Stimulated activated CD4-positive, alpha-beta T cell treated with anti-CD3 and anti-CD28 coated beads, Interleukin-4, amount 100 ng/mL, for 24 hours (primary cell): ENCODE measurements at places on chromosomes 2 and 18.

GRCh38 chr18:21458310-21458709, 142.2 kb downstream of the ESCO1 start:
- DNase-seq, result no peak

- DNase-seq, result no peak
Observed at GRCh38 chr18:26056291-26056690, 34.1 kb downstream of the SS18 start.

GRCh38 chr2:12821656-12822055, 104.9 kb downstream of the TRIB2 start:
- DNase-seq, result no peak

GRCh38 chr2:2876331-2877221, 501.0 kb downstream of the EIPR1 start:
- no peak for DNase-seq

DNA sequence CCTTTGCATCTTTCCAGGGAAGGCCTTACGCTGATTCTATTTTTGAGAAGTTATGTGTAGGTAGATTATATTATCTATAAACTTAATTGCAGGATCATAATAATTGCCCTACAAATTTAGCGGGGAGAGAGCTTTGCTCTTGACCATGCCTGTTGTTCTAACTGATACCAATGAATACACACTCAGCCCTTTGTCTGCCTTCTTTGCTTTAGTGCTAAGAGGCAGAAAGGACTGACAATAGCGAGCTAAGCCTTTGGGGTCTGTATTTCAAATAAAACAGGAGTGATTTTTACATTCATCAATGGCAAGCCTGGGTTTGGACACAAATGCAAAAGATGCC, 115.3 kb upstream of the STON1 start:
- no peak for DNase-seq

DNA sequence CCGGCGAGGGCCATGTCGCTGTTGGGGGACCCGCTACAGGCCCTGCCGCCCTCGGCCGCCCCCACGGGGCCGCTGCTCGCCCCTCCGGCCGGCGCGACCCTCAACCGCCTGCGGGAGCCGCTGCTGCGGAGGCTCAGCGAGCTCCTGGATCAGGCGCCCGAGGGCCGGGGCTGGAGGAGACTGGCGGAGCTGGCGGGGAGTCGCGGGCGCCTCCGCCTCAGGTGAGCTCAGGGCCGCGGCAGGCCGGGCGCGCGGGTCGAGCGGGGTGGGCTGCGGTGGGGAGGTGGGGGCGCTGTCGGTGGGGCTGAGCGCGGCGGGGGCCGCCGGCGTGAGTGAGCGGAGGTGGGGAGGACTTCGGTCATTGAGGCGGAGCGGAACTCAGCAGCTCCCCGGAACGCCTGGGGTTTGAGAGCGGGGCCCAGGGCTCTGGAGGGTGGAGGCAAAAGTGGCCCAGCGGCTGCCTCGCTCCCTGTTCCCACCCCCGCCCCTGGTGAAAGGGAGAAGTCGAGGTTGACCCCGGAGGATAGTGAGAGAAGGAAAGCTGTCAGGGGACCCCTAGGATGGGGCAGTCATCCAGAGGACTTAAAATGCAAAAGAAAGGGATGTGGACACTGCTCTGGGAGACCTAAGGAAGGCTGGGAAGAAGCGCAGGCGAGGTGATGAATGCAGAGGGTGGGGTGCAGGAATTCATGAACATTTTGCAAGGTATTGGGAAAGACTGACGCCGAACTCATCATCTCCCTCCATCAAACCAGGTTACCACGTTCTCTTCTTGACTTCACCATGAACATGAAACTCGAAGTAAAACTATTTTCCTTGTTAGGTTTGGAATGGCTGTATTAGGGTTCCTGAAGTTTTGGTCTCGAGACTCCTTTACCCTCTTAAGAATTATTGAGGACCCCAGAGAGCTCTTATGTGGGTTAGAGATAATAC, 633 bp downstream of the MALT1 start:
- peak; percentile 47 for DNase-seq

GRCh38 chr18:33600846-33601245, 22.8 kb downstream of the ASXL3 start:
- no peak for DNase-seq

DNA sequence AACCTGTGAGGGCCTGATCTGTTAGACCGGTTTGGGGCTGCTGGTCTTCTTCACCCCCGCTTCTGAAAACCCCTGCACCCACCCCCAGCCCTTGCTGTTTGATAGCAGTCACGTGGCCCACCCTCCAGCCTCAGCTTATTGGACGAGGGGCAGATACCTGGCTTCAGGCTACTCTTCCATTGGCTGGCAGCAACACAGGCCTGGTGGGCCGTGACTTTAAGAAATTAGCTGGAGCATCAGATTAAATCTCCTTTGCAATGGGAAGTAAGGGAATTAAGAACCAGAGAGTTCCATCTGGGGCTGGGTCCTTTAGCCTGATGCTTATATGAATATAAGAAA, 107.3 kb downstream of the KLHL29 start:
- no peak for DNase-seq

GRCh38 chr2:239574434-239575156, 173.8 kb upstream of the HDAC4 start:
- no peak for DNase-seq

DNA sequence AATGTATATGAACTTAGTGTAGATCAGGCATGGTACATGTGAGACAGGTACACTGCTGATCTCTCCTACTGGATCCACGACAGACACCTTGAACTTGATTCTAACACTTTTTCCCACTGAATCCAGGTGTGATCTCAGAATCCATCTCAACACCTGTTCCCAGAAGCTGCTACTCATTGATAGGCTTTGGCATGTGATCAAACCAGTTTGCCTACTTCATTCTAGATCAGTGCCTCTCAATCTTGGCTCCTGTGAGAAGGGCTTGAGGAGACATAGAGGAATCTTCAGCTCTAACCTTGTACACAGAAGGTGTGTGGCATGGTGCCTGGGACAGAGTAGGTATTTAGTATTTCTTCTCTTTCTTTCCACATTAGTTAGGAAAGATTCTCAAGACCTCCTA, 212.3 kb upstream of the ATP5MC3 start:
- no peak for DNase-seq

DNA sequence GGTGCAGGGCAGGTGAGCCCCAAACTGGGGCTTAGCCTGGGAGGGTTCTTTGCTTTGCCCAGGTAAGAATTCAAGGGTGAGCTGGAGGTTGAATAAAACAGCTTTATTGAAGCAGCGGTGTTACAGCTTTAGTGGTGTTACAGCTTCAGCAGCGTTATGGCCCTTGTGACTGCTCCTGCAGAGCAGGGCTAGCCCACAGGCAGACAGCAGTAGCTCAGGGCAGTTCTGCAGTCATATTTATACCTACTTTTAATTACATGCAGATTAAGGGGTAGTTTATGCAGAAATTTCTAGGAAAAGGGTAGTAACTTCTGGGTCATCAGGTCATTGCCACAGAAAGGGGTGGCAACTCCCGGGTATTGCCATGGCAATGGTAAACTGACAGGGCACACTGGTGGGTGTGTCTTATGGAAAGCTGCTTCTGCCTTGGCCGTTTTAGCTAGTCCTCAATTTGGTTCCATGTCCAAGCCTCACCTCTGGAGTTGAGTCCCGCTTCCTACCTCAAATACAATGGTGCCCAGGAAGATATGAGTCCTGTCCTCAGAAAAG, 78.2 kb downstream of the THNSL2 start:
- DNase-seq, result no peak

DNA sequence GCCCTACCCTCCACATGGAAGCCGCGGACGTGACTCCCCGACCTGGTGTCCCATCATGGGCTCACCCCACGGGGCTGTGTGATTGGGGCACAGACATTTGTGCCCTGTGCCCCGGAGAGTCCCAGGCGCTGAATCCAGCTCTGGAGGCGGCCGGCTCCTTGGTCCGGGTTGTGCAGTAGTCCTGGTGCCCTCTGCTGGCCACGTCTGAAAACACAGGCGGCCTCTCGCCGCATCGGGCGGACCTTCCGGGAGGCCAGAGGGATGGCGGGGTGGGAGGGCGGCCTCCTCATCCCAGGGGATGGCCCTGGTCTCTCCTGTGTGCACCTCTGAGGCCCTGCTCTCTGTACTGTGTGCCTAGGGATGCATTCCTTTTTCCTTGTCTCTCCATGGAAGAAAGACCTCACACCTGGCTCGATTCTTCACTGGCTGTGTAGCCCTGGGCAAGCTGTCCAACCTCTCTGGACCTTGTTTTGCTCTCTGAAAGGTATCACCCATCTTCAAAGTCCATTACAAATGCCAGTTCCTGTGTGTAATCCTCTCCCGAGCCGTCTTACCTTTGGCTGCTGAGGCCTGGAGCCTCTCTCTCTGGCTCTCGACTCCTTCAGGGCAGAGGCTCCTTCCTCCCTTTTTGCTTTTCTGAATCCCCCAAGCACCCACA, 27.6 kb downstream of the CELF4 start:
- DNase-seq, result peak; percentile 35

DNA sequence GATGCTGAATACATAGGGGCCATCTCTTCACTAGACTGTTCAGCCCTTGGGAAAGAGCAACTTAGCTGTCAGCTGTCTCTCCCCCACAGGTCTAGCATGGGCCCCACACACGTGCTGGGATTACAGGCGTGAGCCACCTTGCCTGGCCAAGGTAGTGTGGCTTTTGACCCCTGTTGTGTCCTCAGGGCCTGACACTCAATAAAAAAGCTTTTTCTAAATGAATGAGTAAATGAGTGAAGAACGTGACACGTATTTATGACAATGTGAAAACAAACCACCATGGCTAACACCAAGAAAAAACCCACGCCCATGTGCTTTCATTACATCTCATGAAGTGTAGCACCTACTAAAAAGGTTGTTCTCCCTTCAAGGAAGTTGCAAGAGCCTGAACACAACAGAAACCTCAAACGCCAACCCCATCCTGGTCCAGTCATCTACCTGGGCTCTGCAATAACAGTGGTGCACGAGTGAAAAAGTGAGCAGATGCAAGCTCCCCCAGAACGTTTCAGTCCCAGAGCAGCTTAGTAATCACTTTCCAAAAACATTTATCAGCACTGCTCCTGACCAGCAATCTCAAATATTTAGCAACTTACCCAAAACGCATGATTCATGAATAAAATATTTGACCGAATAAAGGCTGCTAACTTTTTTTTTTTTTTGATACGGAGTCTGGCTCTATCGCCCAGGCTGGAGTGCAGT, 3.4 kb downstream of the WDFY1 start:
- peak; percentile 88 for DNase-seq

- DNase-seq, result no peak
Observed at GRCh38 chr18:73318739-73319479, 451.1 kb upstream of the NETO1 start.

DNA sequence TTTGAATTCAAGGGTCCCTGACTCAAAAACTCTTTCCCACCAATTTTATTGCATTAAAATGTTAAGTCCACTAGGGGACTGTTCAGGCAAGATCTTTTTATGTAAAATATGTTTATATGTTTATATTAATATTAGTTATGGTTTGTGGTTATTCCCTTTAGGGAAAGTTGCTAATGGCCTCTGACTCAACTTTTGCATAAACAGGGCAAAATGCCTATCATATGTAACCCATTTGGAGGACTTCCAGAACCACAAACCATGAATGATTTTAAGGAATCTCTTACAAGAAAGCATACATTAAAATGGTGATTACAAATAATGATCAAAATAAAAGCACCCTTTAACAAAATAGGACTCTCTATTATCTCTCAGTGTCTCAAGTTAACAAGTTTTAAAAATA, 1484.5 kb upstream of the ZEB2 start:
- DNase-seq, result no peak

- DNase-seq, result no peak
Observed at GRCh38 chr2:42928161-42928691, 135.8 kb upstream of the HAAO start.

GRCh38 chr2:118881490-118882129, 34.2 kb upstream of the EN1 start:
- DNase-seq, result peak; percentile 71

- DNase-seq, result no peak
Observed at GRCh38 chr18:42048158-42048557, 93.1 kb downstream of the PIK3C3 start.

DNA sequence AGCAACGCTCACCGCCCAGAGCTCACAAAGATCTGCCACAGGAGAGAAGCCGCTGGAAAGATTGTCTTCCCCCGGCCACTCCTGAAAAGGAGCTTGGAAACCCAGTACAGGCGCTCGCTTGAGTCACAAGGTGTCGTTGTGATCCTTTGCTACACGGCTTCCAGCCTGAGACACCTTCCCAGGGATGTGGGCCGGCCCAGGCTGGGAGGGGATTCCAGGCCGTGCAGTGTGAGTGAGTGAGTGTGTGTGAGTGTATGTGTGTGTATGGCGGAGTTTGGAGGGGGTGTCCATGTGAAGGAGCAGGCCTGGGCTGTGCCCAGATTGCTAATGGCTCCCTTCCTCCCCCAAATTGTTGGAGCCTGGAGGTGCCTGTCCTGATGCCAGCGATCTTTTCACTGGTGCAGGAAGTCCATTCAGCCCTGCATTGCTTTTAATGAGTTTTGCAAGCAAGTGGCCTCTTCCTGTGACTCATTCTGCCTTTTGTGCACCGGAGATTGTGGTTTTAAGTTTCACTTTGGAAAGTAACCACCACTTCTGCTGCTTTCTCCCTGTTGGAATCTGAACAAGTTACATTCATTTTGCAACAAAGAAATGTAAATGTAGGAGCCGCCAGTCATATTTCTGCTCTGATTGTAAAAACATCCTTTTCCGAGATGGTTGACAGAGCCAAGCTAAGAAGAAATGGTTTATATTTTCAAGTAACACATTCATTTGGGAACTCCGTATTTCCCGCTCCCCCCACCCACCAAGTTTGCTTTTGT, 83.7 kb downstream of the LPIN1 start:
- peak; percentile 72 for DNase-seq

- DNase-seq, result no peak
Observed at GRCh38 chr2:161369311-161369710, 46.8 kb upstream of the TBR1 start.

DNA sequence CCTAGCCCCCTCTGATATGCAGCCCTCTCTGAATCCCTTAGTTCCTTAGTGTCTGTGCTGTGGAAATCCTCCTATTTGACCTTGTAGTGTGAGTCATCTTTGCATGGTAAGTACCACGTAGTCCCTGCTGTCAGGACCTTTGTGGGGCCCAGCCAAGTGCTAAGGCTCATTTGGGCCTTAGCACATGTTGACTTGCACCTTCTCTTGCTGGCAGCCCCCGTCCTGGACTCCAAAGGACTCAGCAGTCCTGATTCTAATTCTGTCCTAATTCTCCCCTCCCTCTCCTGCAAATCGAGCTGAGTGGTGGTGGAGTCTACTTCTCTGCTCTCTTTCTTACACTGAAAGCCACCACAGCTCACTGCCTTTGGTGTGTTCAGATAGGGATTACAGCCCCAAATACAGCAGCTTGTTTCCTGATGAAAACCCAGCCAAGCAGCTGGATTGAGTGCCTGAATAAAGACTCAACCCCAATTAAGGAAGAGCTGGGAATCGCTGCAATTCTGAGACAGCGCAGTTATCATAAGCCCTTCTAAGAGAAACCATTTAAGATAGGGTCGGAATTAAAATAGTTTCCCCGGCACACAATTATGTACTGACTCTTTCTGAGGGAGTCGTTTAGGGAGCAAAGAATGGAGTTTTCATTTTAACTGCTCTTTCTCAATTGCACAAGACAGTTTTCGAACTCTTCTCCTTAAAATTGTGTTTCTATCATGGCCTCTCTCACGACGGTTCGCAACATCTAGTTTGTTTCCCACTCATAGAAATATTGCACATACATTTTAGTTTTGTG, 215.6 kb upstream of the TNP1 start:
- DNase-seq, result no peak
